ENCODE measurements at places on chromosomes 13 and 19.

GRCh38 chr13:102322211-102322610 lies 79.6 kb downstream of the FGF14 start:
- no peak for DNase-seq

DNA sequence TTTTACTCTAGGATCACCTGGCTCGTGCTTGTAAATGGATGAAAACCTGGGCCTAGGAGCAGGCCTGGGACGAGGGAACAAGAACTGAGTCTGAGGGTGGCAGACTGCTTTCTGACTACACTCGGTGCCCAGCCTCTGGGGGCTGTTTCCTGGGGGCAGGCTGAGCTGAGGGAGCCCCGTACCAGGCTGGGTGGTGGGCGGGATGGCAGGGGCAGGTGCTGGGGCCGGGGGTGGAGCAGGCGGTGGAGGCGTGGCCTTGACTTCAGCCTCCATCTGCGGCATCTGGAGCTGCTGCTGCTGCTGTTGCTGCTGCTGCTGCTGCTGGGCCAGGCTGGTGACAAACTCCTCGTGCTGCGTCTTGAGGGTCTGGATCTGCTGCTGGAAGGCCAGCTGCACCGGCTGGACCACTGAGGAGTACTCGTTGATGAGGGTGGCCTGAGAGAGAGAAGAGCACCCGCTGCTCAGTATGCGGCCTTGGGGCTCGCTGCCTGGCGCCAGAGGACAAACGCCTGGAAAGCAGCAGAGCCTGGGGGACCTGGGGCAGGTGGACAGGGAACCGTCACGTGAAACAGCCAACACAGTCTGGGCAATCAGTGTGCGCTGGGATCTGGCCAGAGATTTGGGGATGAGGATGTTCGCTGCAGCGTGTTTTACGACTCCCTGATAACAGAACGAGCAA lies 12.6 kb downstream of the CHERP start:
- no peak for DNase-seq

DNA sequence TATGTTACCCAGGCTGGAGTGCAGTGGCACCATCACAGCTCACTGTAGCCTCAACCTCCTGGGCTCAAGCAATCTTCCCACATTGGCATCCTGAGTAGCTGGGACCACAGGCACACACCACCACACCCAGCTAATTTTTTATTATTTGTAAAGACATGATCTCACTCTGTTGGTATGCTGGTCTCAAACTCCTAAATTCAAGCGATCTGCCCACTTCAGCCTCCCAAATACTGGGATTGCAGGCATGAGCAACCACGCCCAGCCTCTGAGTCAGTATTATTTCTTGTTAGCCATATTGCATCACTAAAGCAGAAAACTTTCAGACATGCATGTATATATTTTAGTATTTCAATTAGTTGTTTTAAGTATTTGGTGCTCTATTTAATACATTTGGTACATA lies 376.4 kb downstream of the GPC6 start:
- DNase-seq, result no peak

DNA sequence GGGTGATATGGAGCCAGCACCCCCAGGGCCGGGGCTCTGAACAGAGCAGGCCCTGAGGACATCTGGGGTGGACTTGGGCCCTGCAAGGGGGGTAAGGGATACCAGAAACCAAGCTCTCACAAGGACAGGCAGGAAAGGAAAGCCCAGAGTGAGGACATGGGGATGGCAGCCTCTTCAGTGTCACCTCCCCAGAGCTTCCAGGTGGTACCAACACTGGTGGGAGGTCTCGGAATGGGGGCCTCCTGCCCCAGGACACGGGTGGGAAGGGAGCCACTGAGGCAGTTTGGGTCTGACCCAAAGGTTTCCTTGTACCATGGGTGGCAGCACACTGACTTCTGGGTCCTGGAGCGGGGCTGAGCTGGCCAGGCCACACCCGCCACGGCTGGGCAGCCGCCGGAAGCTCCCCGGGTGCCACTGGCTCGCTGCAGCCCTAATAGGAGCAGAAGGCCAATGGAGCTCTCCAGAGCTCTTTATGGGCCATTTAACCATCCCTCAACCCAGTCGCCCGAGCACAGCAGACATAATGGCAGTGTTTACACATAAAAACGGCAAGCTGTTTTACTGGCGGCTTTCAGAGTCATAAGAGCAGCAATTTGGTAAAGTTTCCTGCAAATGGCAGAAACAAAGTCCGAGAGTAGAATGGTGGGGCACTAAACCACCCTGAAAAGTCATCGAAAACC lies 59.3 kb downstream of the PEPD start:
- DNase-seq, result no peak

- no peak for DNase-seq
Measured at GRCh38 chr13:102904408-102904862, 58.6 kb downstream of the ERCC5 start.

DNA sequence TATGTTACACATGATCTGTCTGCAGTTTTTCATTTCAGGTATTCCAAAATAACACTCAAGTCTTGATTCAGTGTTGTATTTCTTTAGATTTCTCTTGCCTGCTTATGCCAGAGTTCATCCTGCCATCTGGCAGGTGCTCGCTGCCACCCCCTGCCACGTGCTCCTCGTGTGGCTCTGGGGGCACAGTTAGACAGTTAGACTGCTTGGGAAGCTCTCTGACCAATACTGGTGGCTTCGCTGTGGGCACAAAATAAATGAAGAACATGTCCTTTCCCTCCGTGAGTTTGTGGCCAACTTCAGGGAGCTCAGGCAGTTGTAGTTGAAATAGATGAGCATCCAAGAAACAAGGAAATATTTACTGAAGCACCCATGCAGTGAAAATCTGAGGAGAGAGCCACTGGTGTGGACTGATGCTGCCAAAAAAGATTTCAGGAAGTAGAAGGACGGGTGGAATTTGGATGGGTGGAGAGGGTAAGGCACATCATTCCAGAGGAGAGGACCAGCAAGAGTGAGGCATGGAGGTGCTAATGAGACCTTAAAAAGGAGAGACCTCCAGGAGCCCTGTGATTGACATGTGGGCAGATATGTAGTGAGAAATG lies 37.5 kb upstream of the GPR183 start:
- no peak for DNase-seq

DNA sequence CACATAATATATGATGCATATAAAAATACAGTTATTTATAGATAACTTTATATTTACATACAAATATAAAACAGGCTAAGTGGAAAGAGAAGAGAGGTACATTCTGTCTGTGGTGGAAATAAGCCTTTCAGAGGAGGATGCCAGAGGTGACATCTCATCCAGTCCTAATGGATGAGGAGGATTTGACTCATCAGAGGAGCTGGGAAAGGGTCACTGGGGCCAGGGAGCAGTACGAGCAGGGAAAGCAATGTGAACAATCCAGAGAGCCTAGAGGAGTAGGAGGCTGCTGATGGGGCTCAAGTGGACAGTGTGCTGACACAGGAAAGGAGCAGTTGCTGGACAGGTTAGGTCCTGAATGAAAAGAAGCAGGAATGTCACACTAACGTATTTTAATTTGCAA lies 18.6 kb downstream of the NALCN start:
- no peak for DNase-seq

DNA sequence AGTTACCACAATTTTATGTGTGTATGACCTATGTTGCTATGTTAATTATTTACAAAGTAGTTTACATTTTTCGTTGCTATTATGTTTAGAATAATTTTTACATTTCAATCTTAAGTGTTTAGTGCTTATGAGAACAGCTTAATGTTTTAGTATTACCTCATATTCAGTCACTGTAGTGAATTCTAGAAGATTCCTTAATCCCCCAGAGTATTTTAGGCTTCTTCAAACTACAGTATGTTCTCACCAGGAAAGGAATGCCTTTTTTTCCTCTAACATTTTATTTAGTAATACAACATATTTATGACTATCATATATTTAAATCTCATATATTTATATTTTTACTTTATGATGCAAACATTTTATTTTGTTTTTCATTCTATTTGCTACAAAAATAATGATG lies 612.1 kb upstream of the KLHL1 start:
- DNase-seq, result no peak

- DNase-seq, result no peak
Measured at GRCh38 chr13:51057906-51058305, 53.2 kb downstream of the C13orf42 start.

DNA sequence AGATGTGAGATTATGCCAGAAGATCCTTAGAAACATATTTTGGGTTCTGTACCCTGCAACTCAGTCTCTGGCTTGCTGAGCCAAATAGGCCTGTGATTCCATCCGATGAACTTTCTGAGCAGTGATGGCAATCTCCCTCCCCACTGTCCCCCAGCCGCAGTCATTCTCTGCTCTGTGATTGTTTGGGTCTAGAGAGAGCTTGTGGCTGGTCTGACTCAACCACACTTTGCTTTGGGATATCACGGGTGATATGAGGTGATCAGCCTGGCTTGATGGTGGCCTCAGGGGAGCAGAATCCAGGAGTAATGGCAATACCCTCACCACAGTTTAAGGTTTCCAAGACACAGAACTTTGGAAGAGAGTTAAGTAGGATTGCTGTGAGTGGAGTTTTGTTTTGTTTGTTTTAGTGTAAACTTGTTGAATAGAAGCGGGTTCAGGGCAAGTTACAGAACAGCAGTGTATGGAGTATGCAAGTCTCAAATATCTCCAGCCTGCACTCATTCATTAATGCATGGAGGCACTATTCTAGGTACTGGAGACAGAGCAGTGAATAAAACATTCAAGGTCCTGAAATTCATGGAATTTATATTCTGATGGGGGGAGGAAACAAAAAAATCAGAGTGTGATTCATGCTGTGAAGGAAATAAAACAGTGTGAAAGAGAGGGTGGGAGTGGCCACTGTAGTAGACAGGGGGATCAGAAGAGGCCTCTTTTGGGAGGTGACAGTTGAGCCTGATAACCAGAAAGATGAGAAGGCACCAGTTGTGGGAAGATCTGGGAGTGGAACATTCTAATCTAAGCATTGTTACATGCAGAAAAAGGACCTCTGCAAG lies 5.3 kb downstream of the SAMD4B start:
- no peak for DNase-seq

GRCh38 chr19:29573486-29573885 lies 32.6 kb upstream of the POP4 start:
- DNase-seq, result no peak

- no peak for DNase-seq
Measured at GRCh38 chr19:46606019-46606418, 4.9 kb downstream of the CALM3 start.

DNA sequence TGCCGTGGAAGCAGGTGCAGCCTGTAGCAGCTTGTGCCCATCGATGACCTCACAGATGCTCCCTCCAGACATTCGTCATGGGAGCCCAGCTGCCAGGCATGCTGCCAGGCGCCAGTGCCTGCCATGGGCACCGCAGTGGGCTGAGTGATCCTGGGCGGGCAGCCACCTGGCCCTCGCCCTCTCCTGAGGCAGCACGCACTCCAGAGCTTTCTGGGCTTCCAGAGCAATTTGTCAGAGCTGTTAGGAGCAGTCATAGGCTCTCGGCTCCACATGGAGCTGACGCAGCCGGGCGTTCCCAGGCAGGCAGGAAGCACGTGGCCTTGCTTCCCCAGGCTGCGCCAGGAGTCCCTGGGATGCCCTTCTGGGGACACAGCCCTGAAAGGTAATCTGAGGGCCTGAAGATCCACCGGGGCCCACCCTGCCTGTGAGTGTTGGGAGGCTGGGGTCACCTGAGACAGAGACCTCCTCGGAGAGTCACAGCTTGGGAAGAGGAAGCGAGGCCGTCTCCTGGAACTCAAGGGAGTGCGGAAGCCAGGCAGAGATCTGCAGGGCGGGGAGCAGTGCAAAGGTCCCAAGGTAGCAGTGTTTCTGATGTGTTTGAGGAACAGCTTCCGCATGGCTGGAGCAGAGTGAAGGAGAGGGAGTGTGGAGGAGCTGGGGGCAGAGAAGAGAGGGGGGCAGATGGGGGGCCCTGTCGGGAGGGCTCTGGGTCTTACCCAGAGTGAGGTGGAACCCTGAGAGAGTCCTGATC lies 50.6 kb downstream of the DPF1 start:
- DNase-seq, result no peak

DNA sequence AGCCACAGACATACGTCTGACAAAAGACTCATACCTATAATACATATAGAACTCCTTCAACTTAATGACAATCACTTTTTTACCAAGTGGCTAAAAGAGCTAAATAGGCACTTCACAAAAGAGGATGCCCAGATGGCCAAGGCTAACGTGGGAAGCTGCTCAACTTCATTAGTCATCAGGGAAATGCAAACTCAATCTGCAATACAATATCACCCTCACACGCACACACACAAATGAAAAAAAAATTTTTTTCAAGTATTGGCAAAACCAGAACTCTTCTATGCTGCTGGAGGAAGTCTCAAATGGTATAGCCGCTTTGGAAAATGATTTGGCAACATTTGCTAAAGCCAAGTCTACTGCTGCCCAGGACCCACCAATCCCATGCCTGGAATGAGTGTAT lies 14.6 kb upstream of the DNMT1 start:
- DNase-seq, result no peak

DNA sequence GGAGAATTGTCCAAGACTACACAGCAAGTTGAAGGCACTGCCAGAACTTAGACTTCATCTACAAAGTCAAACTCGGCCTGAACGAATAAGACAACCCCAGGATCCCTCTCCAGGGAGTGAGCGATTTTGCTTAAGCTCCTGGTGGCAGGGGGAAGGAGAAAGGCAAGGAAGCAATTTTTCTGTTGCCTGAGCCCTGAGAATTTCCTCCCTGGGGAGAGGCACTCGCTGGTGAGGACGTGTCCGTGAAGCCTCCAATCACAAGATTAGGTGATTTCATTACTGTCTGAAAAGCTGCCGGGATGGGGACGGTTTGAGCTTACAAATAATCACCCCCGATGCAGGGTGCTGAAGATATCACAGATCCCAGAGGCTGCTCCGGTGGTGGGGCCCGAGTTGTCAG lies 45.6 kb downstream of the TINCR start:
- no peak for DNase-seq

DNA sequence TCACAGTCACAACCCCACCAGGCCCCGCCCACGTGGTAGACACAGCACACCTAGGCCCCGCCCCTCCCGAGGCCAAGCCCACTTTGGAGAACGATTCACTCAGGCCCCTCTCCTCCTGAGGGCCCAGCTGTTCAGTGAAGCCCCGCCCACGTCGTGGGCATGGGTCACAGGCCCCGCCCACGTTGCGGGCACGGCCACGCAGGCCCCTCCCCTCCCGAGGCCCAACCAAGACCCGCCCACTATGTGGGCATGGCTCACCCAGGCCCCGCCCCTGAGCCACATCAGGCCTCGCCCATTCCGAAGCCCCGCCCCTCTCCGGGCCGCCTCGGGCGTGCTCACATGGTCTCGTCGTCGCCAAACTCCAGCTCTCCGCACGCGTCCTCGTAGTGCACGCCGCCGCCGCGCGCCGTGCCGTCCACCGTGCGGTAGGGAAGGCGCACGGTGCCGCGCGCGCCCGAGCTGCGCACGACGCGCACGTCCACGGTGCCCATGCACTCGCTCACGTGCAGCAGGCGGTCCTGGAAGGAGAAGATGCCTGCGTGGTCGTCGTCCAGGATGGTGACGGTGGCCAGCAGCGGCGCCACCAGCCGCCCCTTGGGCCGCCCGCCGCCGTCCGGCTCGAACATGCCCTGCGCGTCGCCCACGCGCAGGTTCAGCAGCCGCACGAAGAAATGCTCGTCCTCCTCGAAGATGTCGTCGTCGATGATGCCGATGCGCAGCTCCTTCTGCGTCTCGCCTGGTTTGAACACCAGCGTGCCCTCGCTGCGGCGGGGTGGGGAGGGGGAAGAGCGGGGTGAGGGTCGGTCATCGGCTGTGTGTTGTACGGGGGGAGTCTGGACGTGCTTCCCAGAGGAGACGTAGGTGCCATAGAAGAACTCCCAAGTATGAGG lies 24.0 kb downstream of the SLC8A2 start:
- no peak for DNase-seq

- DNase-seq, result no peak
Measured at GRCh38 chr13:28415994-28416421, 78.9 kb downstream of the FLT1 start.

Data from GM12892 (cell line).